ENCODE measurements at places on chromosomes 7 and 10. TPM values are rescaled to one million over a fixed set of nuclear protein-coding genes. Genes with fewer than 3 reads are reported as not detected.

Gene ASB10
- not detected for total RNA-seq

Gene PFKP
- total RNA-seq, result 40.6 TPM

Gene MOGAT3
- not detected for total RNA-seq

- DNase-seq, result no peak
These were observed 451.9 kb downstream of the KCNMA1 start for GRCh38 chr10:77185696-77186095.

- no peak for DNase-seq
These were observed 437.4 kb downstream of the PTPRN2 start for GRCh38 chr7:158150234-158150633.

DNA sequence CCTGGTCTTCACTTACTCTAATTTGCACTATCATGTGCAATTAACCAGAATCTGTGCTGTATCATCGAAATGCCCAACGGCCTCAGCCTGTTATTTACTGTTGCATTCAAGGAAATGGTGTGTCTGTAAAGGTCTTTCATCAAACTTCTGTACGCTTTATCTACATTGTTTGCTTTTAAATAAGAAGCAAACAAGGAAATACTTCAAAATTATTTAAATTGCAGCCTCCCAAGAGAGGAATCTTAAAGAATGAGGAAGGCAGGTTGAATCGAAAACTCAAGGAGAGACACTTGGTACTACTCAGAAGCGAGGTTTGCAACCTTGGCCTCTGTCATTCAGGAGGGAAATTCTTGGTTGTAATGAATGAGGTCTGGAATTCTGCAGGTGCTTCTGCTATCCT is 40.7 kb downstream of the MGAM start:
- DNase-seq, result no peak

DNA sequence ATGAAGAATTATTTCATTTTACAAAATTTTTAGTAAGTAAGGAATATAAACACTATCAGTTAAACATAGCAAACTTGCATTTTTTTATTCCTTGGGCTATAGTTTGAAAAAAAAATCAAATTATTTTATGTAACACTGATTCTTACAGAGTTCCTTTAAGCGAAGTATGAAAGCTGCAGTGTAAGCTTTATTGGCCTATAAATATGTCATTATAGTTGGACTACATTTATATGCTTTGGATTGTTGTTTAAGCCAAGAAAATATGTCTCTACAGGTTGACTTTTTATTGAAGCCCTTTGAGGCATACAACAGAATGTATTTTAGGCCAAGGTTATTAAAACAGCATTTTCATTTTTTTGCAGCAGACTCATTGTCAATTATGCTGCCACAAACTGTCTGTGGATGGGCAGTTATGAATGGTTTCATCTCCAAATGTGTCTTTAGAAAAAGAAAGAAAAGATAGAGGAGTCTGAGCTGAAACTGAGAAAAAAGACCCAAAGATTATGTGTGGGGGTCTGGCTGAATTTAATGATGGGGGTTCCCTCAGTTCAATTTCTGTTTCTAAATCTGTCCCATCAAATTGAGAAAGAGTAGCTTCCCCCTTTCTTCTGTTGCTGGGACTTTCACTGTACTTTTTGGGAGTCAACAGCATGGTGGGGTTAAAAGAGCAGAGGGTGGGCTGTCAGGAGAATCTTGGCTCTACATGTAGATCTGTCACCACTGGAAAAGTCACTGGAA is 43.1 kb downstream of the ARID5B start:
- peak; percentile 61 for DNase-seq

- no peak for DNase-seq
These were observed 42.5 kb upstream of the INPP5A start for GRCh38 chr10:132494866-132495630.

DNA sequence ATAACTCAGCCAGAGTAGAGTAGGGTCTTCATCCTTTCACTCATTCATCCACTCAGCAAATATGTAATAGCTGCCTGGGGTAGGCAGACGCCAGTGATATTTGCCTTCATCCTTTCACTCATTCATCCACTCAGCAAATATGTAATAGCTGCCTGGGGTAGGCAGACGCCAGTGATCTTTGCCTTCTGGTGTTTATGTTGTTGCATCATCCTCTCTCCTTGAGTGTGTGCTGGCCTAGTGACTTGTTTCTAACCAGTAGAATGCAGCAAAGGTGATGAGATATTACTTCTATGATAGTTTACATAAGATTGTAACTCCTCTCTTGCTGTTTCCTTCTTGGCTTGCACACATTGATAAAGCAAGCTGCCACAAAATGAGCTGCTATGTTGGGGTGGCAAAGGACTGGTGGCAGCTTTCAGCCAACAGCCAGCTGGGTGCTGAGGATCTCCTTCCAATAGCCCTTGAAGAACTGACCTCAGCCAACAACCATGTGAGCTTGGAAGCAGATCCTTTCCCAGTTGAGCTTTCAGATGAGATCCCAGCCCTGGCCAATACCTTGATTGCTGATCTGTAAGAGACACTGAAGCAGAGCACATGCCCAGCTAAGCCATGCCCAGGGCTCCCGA is 23.2 kb upstream of the MTPN start:
- no peak for DNase-seq

DNA sequence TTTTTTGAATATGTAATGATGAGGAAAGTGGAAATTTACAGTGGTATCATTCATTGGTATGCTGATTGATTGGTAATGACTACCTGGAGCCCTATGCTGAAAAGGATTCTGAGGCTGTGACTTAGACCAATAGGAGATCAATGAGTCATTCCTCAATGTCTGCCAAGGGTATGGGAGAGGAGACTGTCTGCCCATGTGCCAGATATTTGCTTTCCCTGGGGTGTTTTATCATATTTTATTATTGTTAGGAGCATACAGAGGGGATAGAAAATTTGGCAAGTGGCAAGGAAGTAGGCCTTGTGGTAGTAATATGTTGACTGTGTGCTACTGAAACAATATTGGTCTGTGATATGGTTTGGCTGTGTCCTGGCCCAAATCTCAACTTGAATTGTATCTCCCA is 54.8 kb downstream of the ASAH2B start:
- DNase-seq, result no peak
